T-helper 1 cell treated with Interleukin-12 subunit alpha and Interleukin-12 subunit beta and Interleukin-4 antibody, amounts not matched to agents 30 ng/mL and 1 ng/mL, for 36 hours (primary cell): ENCODE measurements at places on chromosomes 4 and X. TPM values are rescaled to one million over a fixed set of nuclear protein-coding genes. Genes with fewer than 3 reads are reported as not detected.

Gene MGARP
- not detected in 2 replicates for total RNA-seq

Gene IL21
- 29.8 and 30.1 TPM in 2 replicates for total RNA-seq

Gene CABS1
- total RNA-seq = not detected in 2 replicates

Gene DGKK
- total RNA-seq = not detected in 2 replicates

Gene VEGFC
- total RNA-seq = not detected in 2 replicates

Gene KLF8
- 13.5 and 14.3 TPM in 2 replicates for total RNA-seq

Gene INPP4B
- 23.7 and 27.0 TPM in 2 replicates for total RNA-seq

Gene FRAS1
- total RNA-seq = not detected in 2 replicates

Gene GDI1
- 119 TPM in 2 replicates for total RNA-seq
